ENCODE measurements at places on chromosomes 4 and X. TPM values are rescaled to one million over a fixed set of nuclear protein-coding genes. Genes with fewer than 3 reads are reported as not detected.

Gene GAGE1
- total RNA-seq = not detected

DNA sequence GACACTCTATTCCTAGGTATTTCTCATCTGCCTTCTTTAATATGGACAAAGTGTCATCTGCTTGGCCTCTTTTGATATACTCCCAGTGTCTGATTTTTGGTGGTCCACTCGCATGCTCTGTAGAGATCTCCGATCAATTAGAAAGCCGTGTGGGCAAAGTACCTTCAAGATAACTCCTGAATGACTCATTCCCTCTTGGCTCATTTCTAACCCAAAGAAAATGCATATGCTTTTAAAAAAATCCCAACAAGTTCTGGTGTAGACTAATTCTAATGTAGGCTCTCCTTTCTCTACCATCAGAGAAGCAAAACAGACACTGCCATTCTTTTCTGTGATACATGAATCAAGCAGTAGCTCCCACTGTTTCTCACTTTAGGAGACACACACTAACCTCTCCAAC is 714.9 kb upstream of the ADGRL3 start:
- no peak for DNase-seq

- no peak for DNase-seq
Measured at GRCh38 chrX:119738742-119739141, 19.6 kb upstream of the SOWAHD start.

GRCh38 chr4:147760176-147760575 is 28.3 kb downstream of the ARHGAP10 start:
- no peak for DNase-seq

- DNase-seq = no peak
Measured at GRCh38 chr4:19309378-19309777, 942.3 kb upstream of the SLIT2 start.

- DNase-seq = no peak
Measured at GRCh38 chrX:130778773-130779172, 124.2 kb downstream of the ENOX2 start.

DNA sequence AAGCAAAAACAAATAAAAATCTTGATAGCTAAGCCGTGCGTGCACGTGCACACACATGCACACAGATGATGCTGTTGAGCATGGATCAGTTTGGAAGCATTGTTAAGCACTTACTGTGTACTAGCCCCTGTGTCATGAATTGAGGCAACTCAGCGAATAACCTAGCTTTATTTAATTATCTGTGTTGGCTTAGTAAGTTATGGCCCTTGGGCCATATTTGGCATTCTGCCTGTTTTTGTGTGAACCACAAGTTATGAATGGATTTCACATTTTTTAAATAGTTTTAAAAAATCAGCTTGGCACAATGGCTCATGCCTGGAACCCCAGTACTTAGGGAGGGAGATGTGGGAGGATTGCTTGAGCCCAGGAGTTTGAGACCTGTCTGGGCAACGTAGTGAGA is 113.6 kb upstream of the CBLL2 start:
- no peak for DNase-seq

- DNase-seq = no peak
Measured at GRCh38 chr4:40954088-40954668, 204.4 kb downstream of the NSUN7 start.

DNA sequence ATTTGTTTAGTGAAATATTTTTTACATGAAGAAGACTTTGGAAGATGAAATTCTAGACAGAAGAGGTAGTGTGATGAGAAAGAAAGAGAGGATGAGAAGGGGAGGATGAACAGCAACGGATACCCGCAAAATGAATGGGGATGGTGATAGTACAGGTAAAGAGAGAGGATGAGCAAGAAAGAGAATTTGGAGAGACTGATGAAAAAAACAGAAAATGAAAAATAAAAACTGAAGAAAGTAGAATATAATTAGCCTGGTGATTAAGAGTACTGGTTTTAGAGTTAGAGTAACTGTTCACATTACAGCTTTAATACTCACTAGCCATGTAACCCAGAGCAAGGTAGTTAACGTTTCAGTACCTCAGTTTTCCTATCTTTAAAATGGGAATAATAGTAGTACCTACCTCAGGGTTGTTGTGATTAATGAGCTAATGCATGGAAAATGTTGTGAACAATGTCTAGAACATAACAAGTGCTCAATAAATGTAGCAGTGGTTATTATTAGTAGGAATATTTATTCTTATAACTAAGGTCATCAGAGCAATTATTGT is 54.9 kb upstream of the ANTXR2 start:
- DNase-seq = no peak

All from CD8-positive, alpha-beta T cell (primary cell).